ENCODE measurements at places on chromosomes 5 and 9. TPM values are rescaled to one million over a fixed set of nuclear protein-coding genes. Genes with fewer than 3 reads are reported as not detected.

SPEF2 gene
- total RNA-seq = 1.6 TPM

GARIN3 gene
- total RNA-seq = not detected

ABITRAM gene
- total RNA-seq = 9.1 TPM

FUBP3 gene
- 51.9 TPM for total RNA-seq

SLIT3 gene
- total RNA-seq = under 0.01 TPM

CACFD1 gene
- 8.2 TPM for total RNA-seq

KIF27 gene
- total RNA-seq = 0.80 TPM

CCL27 gene
- not detected for total RNA-seq

GRCh38 chr5:39016587-39017275 is 57.5 kb downstream of the RICTOR start:
- no peak for DNase-seq

- DNase-seq = no peak
These were observed 18.4 kb downstream of the CDC42SE2 start for GRCh38 chr5:131282235-131282634.

- DNase-seq = peak; percentile 87
These were observed 121.5 kb upstream of the SPRY4 start for GRCh38 chr5:142446131-142446959.

- no peak for DNase-seq
These were observed 430.6 kb upstream of the DAP start for GRCh38 chr5:11191673-11192072.

DNA sequence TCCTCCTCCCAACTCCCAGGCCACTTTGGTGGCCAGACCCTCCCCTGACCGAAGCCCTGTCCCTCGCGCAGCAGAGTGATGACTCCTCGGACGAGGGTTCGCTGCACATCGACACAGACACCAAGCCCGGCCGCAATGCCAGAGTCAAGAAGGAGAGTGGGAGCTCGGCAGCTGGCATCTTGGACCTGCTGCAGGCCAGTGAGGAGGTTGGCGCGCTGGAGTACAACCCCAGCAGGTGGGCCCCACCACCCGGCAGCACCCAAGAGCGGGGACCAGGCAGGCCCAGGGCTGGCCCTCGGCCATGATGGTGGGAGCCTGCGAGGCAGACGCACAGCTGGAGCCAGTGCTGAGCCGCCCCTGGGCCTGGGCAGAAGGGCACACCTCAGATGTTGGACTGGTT is 90.6 kb downstream of the PHF2 start:
- DNase-seq = no peak

- DNase-seq = no peak
These were observed 39.1 kb downstream of the FGD3 start for GRCh38 chr9:92986176-92987119.

DNA sequence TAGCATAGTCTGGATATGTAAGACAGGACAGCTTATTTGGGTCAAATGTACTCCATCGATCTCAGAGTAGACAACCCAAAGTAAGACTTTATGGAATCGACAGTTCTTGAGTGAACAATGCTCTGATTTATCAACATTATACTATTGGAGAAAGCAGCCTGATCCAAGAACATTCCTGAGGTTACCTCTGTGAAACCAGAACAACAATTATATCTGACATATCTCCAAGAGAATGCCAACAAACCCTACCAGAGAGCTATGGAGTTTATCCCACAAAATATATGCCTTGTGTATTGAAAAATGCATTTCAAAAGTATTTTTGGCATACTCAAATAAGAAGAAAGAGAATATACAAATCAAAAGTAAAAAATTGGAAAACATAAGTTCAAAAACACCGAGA is 1985.9 kb downstream of the EFNA5 start:
- peak; percentile 20 for DNase-seq

DNA sequence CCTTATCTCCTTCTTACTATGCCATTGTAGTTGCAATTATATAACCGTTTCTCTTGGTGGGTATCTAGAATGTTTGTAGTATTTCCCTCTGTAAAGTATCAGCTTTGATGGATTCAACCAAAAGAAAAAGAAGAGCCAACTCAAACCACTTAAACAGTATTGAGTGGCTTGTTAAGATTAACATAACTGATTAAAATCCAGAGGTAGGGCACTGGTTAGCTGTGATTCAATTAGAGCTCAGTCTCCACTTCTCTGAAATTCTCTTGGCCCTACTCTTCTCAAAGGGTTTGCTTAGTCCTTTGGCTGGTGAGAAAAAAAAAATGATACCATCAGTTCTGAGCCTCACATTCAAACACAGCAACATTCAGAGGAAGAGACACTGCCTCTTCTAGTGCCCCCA is 37.0 kb downstream of the TYRP1 start:
- DNase-seq = no peak

GRCh38 chr5:137598399-137598798 is 99.3 kb upstream of the SPOCK1 start:
- no peak for DNase-seq

- no peak for DNase-seq
These were observed 68.7 kb downstream of the MARCHF3 start for GRCh38 chr5:126961702-126962101.

- DNase-seq = peak; percentile 6
These were observed 1138.2 kb downstream of the TAF11L14 start for GRCh38 chr5:18772475-18772874.

GRCh38 chr9:125330587-125330986 is 69.0 kb downstream of the GAPVD1 start:
- no peak for DNase-seq

GRCh38 chr9:134037641-134038040 is 12.4 kb downstream of the BRD3OS start:
- DNase-seq = no peak

- peak; percentile 92 for DNase-seq
These were observed 105.6 kb upstream of the TXNDC8 start for GRCh38 chr9:110443146-110443865.

DNA sequence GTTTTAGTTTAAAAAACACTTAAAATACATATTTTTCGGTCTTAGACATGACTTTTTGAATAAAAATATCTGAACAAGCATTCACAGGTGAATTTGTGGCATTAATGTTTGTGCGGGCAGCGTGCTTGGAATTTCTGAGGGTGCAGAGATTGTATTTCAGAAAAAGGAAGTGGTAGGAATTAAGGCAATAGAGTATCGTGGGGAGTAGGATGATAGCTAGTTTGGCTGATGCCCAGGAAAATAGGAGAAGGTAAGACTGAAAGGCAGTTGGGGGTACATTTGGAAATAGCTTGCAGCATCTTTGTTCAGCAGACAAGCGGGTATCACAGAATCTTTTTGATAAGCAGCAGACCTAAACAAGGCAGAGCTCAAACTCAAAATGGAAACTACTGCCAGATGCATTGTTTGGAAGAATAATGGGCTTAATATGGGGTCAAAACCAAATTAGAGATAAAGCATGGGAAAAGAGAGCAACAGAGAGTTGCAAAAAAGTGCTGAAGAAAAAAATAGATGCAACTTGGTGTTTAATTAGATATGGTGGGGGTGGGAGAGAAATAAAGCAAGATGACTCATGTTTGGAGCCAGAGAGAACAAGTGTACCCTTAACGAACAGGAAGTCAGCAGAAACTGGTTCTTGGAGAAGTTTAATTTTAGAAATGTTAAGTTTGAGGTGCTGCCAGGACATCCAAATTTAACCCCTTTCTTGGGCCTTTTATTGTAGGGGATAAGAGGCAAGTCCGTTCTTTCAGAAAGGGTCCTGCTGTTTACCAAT is 85.7 kb upstream of the ARRDC3 start:
- no peak for DNase-seq

DNA sequence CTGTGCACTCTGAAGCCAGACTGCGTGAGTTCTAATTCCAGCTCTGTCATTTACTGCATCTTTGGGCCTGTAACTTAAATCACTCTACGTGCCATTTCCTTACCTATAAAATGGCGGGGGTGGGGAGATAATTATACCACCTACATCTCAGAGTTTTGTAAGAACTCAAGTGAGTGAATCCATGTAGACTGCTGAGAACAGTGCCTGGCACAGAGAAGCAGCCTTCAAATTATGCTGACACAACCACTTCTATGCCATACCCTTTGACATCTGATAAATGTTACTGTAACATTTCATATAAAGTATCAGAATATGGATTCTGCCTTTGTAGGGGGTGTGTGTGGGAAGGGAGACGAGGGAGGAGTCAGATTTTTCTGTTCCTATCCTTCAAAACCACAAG is 27.7 kb downstream of the ELAVL2 start:
- no peak for DNase-seq

DNA sequence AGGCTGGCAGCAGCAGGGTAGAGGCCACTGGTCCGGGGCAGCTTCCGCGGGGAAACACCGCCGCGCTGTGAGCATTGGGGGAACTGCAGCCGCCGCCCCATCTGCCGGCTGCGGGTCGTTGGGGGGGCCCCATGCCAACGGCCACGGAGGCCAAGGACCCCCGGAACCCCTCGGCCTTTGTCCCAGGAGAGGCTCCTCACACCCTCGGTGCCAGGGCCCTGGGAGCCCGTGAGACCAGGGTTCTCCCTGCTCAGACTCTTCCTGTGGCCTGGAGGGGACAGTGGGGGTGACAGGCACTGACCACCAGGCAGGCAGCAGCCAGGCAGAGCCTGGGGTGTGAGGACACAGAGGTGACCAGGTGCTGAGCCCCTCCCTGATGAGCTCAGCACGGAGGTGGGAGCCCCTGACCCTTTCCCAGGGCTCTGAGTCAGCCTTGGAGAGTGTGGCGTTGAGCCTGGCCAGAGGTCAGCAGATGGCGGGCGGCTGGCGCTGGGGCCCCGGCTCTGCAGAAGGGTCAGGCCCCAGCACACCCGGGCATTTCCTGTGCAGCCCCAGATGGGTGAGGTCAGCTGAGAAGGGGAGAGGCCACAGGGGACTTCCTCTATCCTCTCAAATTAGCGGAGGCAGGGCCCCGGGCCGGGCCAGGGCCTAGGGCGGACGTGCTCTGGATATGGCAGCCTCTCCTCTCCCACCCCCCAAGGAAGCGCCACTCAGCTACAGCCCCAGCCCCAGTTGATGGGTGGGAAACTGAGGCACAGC is 17.9 kb upstream of the EGFL7 start:
- peak; percentile 37 for DNase-seq

- DNase-seq = no peak
These were observed 11.8 kb downstream of the DBH start for GRCh38 chr9:133647765-133648469.

DNA sequence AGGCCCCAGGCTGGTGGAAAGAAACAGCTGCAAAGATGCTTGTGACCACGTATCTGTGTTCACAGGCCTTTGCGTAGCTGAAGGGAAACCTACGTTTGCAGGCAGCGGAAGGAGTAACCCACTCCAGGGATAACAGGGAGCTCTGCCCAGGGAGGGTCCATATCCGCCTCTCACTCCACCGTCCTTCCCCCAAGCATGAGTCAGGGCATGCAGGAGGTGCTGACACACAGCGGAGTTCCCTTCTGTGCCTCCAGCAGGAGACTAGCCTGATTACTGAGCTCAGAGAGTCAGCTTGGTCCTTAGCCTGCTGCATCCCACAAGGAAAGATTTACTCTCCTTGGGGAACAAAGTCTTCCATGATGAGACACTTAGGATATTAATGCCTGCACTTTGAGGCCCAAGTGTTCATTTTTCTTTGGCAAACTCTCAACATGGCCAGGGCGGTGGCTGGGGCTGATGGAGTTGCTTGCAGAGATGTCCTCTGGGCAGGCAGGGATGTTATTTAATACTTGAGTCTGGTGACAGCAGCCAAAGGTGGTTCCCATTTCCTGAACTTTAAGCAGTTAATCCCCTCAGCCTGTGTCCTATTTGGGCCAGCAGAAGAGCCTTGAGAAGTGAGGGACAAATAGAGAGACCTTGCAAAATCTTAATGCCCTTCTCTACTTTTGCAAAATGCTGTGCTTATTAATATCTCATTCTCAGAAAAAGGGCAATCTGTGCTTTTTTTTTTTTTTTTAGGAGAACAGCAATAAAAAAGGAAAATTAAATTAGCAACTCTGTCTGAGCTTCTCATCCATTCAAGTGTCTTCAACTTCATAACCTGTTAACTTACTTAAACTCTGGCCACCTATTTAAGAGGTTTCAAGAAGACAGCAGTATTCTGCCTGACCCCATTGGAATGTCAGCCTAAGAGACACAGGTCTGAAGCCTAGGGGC is 222.1 kb downstream of the HSPA4 start:
- peak; percentile 79 for DNase-seq

DNA sequence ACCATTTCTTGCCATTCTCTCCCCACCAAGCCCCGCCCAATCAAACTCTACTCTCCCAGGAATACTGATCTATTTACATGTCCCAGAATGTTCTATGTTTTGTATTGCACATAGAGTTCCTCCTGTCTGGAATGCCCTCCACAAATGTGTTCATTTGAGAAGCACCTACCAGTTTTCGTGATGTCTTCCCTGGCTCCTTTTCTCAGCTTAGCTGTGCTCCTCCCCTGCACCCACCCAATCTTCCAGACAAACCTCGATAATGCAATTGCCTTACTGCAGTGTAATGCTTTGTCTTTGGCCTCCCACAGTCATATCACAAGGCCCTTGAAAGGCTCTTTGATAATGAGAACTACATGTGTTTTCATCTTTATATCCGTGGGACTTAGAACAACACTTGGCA is 214.5 kb upstream of the ANKRD55 start:
- DNase-seq = no peak

GRCh38 chr9:133170716-133171115 is 7.0 kb upstream of the GBGT1 start:
- no peak for DNase-seq

DNA sequence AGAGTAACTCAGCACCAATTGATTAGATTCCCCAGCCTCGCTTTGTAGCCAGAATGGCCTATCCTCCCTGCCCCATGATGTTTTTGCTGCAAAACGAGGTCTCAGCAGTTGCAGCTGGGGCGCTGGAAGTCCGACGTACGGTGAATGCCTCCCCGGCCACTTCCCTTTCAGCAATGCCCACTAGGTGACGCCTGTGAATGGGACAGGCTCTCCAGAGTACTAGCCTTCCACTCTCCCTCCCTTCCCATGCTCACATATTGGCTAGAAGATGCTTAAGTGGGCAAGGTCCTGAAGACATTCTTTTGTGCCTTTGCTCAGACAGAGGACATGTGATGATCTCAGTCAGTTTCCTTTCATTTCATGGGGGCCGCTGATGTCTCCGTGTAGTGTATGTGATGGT is 50.8 kb downstream of the DMRT2 start:
- peak; percentile 13 for DNase-seq

DNA sequence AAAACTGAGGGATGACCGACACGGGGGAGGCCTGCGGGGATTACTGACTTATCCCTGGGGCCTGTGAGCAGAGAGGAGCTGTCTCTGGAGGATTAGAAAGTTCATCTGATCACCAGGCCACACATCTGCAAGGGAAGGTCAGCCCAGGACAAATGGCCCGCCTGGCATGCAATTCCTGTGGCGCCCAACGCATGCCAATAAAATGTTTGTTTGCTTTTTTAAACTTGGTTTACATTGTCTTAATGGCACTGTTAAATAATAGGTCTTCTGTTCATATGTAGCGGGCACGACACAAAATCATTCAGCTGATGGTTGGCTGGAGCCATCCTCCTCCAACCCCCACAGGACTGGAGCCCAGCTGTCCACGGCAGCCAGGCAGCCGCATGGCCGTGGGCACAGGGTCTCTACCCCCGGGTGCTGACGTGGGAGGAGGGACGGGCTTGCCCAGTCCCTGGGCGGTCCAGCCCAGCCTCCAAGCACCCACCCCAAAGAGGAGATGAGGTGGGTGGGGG is 41.0 kb upstream of the SLC12A7 start:
- peak; percentile 29 for DNase-seq

Measured in LHCN-M2 (cell line).